ENCODE measurements at places on chromosomes 13 and 19. TPM values are rescaled to one million over a fixed set of nuclear protein-coding genes. Genes with fewer than 3 reads are reported as not detected.

DNA sequence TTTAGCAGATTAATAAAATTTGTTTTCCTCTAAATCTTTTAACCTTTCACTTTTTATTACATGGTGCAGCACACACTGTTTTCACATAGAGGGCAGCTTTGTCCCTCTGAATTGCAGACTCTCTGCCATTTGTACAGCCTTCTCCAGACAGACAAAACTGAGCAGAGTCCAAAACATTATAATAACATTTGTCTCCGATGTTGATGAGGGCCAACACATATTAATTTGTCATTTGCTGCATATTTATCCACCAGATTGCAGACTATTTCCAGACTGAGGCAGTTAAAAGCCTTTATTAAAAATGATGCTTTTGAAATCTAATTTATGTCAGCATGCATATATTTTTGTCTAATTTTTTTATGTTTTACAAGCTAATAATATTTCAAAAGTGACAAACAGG is 1251.9 kb upstream of the SLC10A2 start:
- H3K36me3 ChIP-seq: no peaks in the 10 kb centered on the region
- H3K27me3 ChIP-seq: no peaks in the 10 kb centered on the region
- no peak overlapping the region for H3K4me3 ChIP-seq
- no peak for DNase-seq

- no peak overlapping the region for H3K27ac ChIP-seq
- H3K4me1 ChIP-seq: no peaks in the 10 kb centered on the region
- H3K27me3 ChIP-seq: no peaks in the 10 kb centered on the region
Observed at GRCh38 chr19:37059142-37059541, 19.1 kb upstream of the ZNF420 start.

DNA sequence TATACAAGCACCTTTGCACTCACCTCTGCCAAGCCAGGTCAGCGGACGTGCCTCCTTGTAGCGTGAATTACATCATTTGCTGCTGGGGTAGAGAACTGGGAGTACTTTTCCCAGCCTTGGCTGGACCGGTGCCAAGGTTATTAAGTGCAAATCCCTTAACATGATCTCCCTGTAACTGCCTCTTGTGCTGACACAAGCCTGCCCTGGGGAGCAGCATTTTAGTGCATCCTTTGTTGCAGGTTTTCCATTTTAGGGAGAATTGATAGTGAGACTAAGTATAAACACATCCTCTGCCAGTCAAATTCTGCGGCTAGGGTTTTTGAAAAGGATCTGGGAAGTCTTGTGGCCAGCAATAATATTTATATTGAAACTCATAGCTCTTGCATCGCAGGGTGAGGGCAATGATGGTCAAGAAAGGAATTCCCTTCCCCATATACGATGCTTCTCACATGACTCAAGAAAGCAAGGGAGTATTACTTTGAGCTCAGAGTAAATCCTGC is 32.7 kb upstream of the DCLK1 start:
- no peak overlapping the region for H3K27ac ChIP-seq
- H3K4me3 ChIP-seq: no peak overlapping the region
- H3K27me3 ChIP-seq: peaks cover 2% of the 10 kb centered on the region
- H3K36me3 ChIP-seq: no peaks in the 10 kb centered on the region

- no peak for DNase-seq
- H3K27me3 ChIP-seq: peaks cover 9% of the 10 kb centered on the region
- no peaks in the 10 kb centered on the region for H3K36me3 ChIP-seq
- no peaks in the 10 kb centered on the region for H3K4me1 ChIP-seq
- no peak overlapping the region for H3K27ac ChIP-seq
Observed at GRCh38 chr19:31085125-31085524, 264.1 kb downstream of the TSHZ3 start.

DNA sequence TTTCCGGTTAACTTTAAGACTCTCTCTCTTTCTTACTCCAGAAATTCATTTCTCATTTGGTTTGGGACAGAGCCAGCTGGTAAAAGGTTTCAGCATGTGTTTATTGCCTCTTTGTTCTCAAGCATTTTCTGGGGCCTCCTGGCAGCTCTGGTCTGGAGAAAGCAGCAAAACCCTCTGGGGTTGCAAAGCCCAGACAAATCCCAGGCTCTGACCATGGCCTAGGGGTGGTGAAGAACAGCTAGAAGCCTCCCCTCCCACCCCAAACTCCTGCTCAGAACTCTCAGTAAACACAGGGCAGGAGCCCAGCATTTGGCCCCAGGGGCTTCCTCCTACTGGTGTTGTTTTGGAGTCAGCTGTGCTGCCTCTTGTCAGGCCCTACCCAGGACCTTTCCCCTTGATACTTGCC is 124.2 kb upstream of the SERP2 start:
- no peaks in the 10 kb centered on the region for H3K4me1 ChIP-seq
- no peak overlapping the region for H3K27ac ChIP-seq

GRCh38 chr13:81609335-81609734 is 1268.4 kb upstream of the SPRY2 start:
- no peaks in the 10 kb centered on the region for H3K36me3 ChIP-seq
- H3K4me1 ChIP-seq: no peaks in the 10 kb centered on the region
- H3K27ac ChIP-seq: no peak overlapping the region

DNA sequence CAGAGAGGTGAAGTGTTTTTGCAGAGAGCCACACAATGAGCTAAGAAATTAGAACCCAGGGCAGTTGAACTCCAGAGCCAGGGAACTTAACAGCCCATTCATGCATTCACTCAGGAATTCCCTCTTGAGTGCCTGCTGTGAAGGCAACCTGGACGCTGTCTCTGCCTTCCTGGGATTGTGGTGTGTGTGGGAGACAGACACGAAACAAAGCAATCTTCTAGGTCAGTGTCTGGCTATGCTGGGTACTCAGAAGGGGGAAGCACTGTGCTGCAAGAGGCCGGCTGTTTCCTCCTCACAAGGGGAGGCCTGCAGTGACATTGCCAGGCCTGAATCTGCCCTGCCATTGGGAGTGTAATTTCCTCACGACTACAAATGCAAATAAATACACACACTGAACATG is 9.7 kb downstream of the BCKDHA start:
- H3K36me3 ChIP-seq: no peaks in the 10 kb centered on the region
- no peak overlapping the region for H3K4me3 ChIP-seq
- DNase-seq: no peak
- H3K27me3 ChIP-seq: no peaks in the 10 kb centered on the region
- H3K27ac ChIP-seq: no peak overlapping the region
- peaks cover 9% of the 10 kb centered on the region for H3K4me1 ChIP-seq

DNA sequence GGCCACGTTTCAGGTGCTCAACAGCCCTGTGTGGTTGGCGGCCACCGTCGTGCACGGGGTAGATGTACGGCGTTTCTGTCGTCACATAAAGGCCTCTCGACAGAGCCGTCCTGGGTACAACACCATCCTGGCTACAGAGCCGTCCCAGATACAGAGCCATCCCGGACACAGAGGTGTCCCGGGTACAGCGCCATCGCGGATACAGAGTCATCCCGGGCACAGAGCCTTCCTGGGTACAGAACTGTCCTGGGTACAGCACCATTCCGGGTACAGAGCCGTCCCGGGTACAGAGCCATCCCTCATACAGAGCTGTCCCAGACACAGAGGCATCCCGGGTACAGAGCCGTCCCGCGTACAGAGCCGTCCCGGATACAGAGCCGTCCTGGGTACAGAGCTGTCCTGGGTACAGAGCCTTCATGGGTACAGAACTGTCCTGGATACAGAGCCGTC is 222.7 kb upstream of the SOX1 start:
- H3K36me3 ChIP-seq: no peaks in the 10 kb centered on the region
- no peaks in the 10 kb centered on the region for H3K4me1 ChIP-seq
- no peak overlapping the region for H3K27ac ChIP-seq
- no peak for DNase-seq

DNA sequence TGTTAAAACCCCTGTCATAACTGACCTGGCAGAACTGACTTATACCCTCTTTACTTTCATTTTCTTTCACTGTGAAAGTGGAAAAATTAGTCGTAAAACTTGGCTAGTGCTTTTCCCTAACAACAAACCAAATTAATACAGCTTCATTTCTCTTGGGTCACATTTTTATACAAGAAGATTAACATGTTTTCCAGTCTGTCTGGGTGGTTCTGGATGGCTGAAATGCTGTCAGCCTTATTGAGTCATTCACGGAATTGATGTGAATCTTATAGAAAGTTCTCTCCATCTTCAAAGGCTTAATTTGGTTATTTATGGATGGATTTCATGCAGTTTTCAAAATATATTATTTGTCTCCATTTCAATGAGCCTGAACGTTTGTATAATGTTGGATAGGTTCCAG is 440.0 kb downstream of the KCTD12 start:
- no peaks in the 10 kb centered on the region for H3K4me1 ChIP-seq
- no peak overlapping the region for H3K27ac ChIP-seq
- peaks cover 5% of the 10 kb centered on the region for H3K27me3 ChIP-seq
- H3K36me3 ChIP-seq: no peaks in the 10 kb centered on the region
- H3K4me3 ChIP-seq: no peak overlapping the region

The LYL1 gene
- total RNA-seq: 2.2 TPM

The PSPN gene
- total RNA-seq: 2.5 TPM

The PMIS2 gene
- total RNA-seq: not detected

The GARIN5A gene
- not detected for total RNA-seq

The ALG5 gene
- total RNA-seq: 17.5 TPM

Data from activated naive CD4-positive, alpha-beta T cell treated with anti-CD3 and anti-CD28 coated beads for 36 hours (primary cell).